Endothelial cell of umbilical vein (primary cell): ENCODE measurements at places on chromosomes 3 and 15. TPM values are rescaled to one million over a fixed set of nuclear protein-coding genes. Genes with fewer than 3 reads are reported as not detected.

The AGBL1 gene
- total RNA-seq: not detected in 2 replicates

The DUOX2 gene
- total RNA-seq: not detected in 2 replicates

The SLCO2A1 gene
- total RNA-seq: 1.4 and 2.7 TPM in 2 replicates

The SLC24A5 gene
- total RNA-seq: not detected in 2 replicates

DNA sequence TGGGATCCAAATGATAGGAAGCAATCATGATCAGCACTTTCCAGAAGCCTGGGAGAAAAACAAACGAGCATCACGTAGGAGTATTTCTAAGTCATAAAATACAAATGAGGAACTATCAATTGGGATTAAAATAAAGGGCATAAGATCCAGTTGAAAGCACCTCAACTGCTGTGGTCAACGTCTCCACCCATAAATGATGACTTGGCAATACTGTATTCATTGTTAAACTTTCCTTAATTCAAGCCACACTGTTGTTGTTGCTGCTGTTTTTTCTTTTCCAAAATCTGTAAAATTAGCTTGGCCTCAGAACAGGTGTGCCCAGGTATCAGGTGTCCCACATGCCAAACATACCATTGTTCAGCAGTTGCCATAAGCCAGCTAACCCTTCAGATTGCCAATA, 395.8 kb downstream of the NTRK3 start:
- DNase-seq: no peak

DNA sequence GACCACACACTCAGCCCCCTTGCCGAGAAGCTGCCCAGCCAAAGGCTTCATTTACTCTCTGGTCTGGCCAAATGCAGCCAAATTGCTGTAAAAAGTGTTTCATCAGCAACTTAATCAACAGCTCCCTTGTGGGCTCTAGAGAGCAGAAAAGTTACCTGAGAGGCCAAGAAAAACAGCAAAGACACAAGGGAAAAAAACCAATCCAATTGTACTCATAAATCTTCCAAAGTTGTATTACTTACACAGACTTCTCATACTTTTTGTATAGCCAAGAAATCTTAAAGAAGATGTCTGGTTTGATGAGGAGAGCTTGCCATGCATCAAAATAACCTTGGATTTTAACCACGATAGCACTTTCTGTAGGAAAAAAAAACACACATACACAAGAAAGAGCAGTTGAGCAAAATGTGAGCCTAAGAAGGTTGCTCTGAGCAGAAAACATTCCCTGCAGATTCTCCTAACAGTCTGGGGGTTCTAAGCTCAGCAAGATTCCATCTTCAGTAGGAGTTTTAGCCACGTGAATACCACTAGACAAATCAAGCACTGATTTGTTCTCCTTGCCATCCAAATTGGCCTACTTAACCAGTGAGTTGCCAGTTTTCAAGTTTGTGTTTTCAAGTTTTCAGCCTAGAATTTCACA, 120.0 kb downstream of the CYP19A1 start:
- DNase-seq: no peak

- DNase-seq: peak; percentile 3
These were observed 793 bp downstream of the PCOLCE2 start for GRCh38 chr3:142888099-142888480.

GRCh38 chr3:52715714-52716305, 9.9 kb downstream of the SPCS1 start:
- DNase-seq: no peak

GRCh38 chr3:13623101-13623654, 74.3 kb downstream of the FBLN2 start:
- no peak for DNase-seq
